ENCODE measurements at places on chromosomes 12 and 14.
A peak's percentile ranks its signal among the peaks of the same experiment; 100 is the strongest.

DNA sequence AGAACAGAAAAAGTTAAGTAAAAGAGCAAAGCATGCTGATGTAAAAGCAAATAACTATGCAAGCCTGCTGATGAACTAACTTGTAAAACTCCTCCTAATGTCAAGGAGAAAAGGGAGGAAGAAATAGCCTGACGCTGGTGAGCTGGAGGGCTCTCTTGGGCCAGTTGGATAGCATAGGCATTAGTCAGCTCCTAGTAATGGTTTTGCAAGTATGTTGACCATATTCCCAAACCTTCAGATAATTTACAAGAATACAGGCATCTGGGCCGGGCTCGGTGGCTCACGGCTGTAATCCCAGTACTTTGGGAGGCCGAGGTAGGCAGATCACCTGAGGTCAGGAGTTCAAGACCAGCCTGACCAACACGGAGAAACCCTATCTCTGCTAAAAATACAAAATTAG lies 871.4 kb downstream of the C12orf50 start:
- DNase-seq = no peak

- DNase-seq = no peak
Measured at GRCh38 chr14:66487164-66487563, 993 bp downstream of the CCDC196 start.

GRCh38 chr14:74263921-74264320 lies 24.7 kb downstream of the VSX2 start:
- DNase-seq = no peak

DNA sequence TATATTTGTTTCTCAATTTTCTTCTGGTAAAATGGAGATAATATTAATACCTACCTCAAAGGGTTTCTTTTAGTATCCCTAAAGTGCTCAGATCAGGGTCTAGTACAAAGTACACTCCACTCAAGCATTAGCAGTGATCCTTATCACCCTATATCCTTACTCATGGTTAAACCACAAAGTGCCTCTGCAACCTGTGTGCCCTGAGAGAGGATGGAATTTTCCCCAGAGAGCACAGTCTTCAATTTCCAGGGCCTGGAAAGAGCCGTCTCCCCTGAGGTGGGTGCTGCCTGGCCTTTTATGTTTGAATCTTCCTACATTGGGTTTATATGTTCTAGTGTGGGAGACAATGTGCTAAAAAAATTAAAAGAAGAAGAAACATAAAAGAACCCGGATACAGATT lies 183.1 kb upstream of the FBXO33 start:
- DNase-seq = no peak

DNA sequence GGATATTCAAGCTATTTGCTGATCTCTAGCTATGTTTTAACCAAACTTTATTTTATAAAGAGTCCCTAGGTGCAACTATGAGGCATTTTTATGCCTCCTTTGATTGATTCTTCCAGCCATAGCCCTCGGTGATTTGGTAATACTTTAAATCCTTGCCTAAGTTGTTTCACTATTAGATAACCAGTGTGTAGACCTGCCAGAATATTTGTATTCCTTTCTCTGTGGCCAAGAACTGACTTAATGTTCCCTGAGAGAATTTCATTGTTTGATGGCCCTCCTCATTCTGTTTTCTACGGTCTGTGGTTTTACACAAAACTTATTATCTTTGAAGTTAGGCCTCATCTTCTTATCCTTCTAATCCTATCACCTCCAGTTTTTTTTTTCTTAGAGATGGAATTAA lies 109.7 kb upstream of the MDGA2 start:
- no peak for DNase-seq

DNA sequence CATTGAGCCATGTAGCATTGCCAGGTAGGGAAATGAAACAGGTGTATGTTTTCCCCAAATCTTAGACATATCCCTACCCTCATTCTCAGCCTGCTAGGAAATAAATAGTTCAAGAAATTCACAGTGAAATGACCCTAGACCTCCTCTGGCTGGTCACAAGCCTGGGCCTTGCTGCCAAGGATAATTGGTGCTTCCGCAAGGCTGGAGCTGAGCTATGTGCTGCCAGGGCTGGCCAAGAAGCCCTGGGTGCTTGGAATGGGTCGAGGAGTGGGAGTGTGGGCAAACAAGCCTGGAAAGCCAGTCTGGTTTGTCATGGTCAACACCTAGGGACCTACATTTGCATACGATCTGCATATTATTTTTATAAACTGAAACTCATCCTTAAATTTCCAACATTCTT lies 31.3 kb upstream of the SLC10A1 start:
- DNase-seq = no peak

DNA sequence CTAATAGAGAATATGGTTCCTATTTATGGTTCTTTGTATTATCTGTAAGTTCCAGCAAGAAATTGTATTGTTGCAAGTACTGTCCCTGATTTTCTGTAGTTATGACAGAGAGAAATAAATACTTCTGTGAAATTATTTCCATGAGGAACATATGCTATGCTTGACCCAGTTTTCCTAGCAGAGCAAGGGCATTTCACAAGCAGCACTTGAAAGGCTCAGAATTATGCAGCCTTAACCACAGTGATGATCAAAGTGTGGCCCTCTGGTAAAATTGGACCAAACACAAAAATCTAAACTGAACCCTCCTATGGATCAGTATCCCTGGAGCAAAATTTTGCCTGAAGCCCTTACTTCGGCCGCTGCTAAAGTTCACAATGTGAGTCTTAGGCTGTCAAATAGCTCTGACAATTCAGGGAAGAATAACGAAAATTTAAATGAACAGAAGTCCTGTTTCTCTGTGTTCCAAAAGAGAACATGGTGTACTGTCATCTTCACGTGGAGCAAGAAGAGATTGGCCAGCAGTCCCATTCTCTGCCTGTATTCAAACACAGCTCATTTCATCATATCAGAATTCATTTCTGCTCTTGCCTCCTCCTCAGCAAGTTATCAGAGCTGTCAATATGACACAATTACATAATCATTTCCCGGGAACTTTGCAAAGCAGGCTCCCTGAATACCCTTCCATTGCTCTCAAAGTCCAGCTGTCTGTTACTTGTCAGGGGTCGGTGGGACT lies 471.9 kb downstream of the RPS29 start:
- no peak for DNase-seq

- DNase-seq = peak; percentile 91
Measured at GRCh38 chr12:110582276-110583136, 612 bp downstream of the PPTC7 start.

DNA sequence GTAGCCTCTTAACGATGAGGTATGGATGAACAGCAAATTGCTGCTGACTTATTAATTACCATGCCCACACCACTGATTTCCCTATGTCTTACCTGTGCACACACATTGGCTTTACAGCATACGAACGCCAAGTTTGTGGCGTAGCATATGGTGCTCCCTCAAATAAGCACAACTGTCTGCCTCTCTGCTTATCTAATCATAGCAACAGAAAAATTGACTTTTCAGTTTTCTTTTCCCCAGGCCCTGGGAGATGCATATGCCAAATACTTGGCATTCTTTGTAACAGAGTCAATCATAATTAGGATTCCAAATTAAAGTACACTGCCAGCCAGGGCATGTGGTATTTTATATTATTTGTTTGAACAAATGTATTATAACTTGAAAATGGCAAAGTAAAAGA lies 625.5 kb downstream of the DIO2 start:
- DNase-seq = no peak

GRCh38 chr14:64841772-64842750 lies 37.6 kb downstream of the SPTB start:
- DNase-seq = no peak

DNA sequence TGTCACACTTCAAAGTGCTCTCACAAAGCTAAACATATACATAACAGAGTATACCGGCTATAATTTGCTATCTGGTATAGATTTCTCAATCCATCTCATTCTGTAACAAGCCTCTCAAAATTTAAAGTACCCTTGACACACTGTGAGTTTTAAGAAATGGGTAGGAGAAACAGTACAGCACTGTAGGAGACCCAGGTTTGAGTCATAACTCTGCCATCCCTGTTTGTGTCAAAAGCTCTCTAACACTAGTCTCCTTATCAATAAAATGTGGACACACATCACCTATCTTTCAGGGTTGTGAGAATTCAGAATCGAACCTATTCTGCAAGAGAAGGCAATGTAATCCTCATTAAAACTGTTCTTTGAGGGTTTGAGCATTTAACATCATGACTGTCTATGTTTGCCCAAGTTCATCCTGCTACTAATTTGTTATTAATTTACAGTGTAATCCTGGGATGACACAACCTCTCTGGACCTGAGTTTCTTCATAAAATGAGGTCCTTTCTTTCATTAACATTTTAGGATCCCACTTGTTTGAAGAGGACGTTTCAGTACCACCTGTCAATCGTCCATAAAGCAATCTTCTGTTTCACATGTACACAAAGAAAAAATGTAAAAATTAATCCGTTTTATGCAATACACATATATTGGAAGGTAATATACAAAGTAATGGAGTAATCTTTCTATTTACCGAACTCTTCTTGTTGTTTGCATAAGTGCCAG lies 12.1 kb downstream of the SPTSSA start:
- DNase-seq = no peak

DNA sequence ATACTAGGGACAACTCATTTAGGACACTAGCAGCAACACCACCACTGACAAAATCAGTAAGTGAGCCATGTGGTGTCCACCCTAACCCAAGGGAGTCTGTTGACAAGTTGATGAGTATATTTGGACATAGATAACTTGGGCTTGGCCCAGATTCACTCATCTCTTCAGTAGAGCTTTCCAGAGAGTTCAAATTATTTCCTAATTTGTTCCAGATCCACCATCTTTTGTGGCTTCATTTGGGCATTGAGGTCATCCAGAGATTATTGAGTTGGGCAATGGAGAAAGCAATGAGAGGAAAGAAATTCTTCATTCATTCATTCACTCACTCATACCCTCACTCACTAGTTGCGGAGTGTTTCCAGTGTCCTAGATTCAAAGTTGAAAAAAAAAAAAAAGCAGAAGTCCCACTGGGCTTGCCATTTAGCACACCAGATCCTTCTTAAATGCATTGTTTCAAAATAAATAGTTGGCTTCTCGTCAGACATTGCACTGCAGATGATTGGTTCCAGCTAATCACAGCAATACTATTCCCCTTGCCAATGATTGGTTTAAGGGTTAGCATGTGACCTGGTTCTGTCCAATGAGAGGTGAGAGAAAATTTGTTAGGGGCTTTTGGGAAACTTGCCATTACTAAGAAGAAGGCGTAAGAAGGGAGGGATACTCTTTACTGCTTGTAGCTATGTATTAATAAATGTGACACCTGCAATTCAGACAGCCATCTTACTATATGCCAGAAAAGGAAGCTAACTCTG lies 31.8 kb upstream of the WSCD2 start:
- DNase-seq = no peak

GRCh38 chr14:101191101-101191720 lies 287.7 kb upstream of the RTL1 start:
- DNase-seq = no peak

DNA sequence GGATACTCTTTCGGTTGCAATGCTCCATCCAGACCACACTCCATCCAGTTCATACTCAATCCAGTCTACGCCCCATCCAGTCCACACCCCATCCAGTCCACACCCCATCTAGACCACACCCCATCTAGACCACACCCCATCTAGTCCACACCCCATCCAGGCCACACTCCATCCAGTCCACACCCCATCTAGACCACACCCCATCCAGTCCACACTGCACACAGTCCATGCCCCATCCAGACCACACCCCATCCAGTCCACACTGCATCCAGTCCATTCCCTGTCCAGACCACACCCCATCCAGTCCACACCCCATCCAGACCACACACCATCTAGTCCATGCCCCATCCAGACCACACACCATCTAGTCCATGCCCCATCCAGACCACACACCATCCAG lies 116.0 kb upstream of the RTL1 start:
- no peak for DNase-seq

DNA sequence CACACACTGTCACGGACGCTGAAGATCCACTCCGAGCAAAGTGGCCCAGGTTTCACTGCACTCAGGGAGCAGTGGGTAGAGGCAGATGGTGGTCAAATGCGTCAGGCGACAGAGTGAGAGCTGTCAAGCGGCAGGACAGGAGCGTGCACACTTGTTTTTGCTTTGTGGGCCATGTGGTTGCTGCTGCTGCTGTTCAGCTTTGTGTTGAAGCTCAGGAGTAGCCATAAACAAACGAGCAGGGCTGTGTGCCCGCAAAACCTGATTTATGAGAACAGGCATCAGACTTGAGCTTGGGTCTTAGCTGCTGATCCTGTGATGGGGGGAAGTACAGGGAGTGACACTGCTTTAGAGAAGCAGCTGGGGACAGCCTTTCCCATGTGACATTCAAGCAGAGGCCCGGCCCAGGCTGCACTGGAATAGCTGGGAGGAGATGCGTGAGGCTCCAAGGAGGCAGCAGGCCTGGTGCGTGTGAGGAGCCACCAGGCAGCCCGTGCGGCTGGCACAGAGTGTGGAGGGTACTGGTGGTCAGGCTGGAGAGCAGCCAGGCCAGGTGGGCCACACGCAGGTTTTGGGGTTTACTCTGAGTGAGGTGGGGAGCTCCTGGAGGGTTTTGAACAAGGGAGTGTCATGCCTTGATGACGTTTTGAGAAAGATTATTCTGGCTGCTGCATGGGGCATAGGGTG lies 31.1 kb upstream of the ASPG start:
- DNase-seq = no peak

- no peak for DNase-seq
Measured at GRCh38 chr12:43097471-43097870, 454.5 kb downstream of the ADAMTS20 start.

GRCh38 chr12:78118486-78118885 lies 287.8 kb downstream of the NAV3 start:
- DNase-seq = no peak

- peak; percentile 57 for DNase-seq
Measured at GRCh38 chr12:27305673-27306456, 26.8 kb upstream of the BMAL2 start.

- peak; percentile 23 for DNase-seq
Measured at GRCh38 chr12:65306366-65307168, 28.1 kb downstream of the MSRB3 start.

GRCh38 chr14:61113561-61114225 lies 132.6 kb downstream of the SLC38A6 start:
- DNase-seq = no peak

DNA sequence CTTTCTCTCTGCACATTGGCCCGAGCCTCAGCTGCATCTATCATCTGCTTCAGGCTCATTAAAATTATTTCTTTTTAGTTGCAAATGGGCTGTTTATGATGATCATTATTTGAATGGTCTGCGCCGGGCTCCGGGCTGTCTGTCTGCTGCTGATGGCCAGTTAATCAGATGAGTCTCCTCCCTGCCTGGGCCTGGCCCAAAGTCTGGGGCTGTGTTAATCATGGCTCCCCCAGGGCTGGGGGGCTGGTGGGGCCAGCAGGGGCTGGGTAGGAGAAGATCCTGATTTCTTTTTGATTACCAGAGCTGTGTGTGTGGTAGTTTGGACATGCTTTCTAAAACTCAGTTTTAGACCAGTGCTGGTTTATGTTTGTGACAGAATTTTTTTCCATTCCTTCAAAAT lies 159.1 kb downstream of the PHETA1 start:
- DNase-seq = no peak

DNA sequence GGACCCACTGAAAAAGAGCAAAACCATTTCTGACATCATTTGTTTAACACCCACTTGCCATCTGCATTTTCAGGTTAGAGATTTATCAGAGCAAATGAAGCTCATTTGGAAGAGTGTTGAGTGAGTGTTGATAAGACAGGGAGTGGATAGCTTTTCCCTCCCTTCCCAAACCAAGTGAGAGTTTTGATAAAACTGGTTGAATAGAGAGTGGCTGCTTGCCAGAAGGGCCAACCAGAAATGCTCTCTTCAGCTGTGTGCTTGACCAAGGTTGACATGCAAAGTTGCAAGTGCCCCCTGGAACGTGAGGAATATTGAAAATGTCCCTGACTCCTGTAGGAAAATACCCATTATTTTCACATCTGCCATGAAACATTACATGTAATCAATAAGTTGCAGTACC lies 1487.0 kb upstream of the FLRT2 start:
- DNase-seq = no peak
